ENCODE measurements at places on chromosomes 4 and X.

- peak; percentile 20 for DNase-seq
Observed at GRCh38 chr4:147492306-147492705, 11.4 kb downstream of the EDNRA start.

DNA sequence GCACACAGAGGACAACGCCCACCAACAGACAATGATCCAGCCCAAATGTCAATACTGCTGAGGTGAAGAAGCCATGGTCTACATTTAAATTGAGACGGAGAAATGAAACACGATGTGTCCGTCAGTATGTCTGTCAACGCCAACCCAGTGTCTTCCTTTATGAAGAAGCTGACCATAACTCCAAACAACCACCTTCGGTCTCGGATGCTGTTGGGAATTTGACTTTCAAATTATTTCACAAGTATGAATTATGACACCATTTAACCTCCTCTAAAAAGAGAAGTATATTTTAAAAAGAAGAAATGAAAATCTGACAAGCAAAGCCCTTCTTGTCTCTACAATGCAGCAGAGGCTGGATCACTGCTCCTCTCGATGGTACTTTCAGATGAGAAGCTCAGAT, 123.7 kb upstream of the MAP3K15 start:
- no peak for DNase-seq

DNA sequence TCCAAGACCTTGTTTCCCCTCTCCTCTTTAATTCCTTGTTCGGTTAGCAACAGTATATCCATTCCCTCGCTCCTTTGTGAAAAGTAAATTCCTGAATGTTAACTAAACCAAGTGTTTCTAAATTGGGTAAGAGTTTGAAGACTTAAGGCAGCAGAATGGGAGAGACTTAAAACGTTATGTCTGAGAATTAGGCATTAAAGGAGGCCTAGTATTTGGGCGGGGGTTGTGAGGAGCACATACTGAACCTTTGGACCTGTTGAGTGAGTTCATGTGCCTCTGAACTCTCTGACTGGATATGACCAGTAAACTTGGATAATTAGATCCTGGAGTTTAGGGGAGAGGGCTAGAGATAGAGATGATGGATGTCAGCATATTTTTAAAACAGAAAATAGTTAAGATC, 1.2 kb downstream of the MSMO1 start:
- no peak for DNase-seq

DNA sequence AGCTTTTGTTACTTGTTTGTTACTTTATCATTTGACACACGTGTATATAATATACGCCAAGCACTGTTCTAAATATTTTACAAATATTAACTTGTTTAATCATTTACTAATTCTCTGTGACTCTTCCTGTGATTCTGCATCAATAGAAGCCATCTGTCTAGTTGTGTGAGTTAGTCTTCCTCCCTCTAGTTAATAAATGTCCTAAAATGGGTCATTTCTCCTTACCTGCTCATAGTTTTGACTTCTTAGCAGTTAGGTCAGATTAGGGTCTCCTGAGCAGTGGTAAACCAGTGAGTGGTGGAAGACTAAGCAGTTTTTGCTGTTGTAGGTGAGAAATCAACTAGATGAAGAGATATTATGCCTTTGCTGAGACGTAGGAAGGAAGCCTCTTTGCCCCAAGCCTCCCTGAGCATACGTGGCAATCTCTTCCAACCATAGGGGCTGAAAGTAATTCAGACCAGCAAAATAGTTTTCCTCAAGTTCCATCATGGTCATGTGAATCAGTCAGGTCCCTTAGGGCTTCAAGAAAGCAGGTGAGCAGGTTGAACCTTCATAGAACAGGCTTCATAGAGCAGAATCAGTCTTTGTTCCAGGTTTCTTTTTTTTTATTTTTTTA, 38.7 kb upstream of the THOC2 start:
- no peak for DNase-seq

- peak; percentile 85 for DNase-seq
Observed at GRCh38 chr4:168480931-168481611, 779 bp upstream of the DDX60L start.

GRCh38 chrX:41353985-41354384, 20.0 kb downstream of the DDX3X start:
- no peak for DNase-seq

DNA sequence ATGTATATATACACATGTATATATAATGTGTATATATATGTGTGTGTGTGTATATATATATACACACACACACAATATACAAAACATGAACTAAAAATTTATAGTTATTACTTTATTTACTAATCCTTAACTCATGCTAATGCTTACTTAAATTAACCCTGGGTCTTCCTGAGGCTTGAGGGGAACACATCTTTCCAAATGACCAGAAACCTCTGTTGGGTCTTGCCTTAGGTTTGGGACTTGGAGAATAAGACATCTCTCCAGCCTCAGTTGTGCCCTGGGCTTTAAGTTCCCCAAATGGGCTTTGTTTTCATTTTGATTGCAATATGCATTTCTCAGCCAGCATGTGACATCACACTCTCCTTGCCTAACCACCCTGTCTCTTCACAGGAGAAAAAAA, 7.7 kb downstream of the GEMIN8 start:
- no peak for DNase-seq

- DNase-seq: no peak
Observed at GRCh38 chr4:18209448-18209847, 187.9 kb upstream of the LCORL start.

GRCh38 chr4:72555377-72555831, 13.6 kb downstream of the ADAMTS3 start:
- no peak for DNase-seq

- peak; percentile 1 for DNase-seq
Observed at GRCh38 chr4:165684177-165684805, 188.7 kb upstream of the TLL1 start.

GRCh38 chr4:153223930-153224329, 19.7 kb downstream of the TRIM2 start:
- no peak for DNase-seq

- DNase-seq: peak; percentile 61
Observed at GRCh38 chrX:18895189-18895951, 88.5 kb downstream of the PHKA2 start.

GRCh38 chrX:46882266-46882665, 30.0 kb upstream of the JADE3 start:
- no peak for DNase-seq

DNA sequence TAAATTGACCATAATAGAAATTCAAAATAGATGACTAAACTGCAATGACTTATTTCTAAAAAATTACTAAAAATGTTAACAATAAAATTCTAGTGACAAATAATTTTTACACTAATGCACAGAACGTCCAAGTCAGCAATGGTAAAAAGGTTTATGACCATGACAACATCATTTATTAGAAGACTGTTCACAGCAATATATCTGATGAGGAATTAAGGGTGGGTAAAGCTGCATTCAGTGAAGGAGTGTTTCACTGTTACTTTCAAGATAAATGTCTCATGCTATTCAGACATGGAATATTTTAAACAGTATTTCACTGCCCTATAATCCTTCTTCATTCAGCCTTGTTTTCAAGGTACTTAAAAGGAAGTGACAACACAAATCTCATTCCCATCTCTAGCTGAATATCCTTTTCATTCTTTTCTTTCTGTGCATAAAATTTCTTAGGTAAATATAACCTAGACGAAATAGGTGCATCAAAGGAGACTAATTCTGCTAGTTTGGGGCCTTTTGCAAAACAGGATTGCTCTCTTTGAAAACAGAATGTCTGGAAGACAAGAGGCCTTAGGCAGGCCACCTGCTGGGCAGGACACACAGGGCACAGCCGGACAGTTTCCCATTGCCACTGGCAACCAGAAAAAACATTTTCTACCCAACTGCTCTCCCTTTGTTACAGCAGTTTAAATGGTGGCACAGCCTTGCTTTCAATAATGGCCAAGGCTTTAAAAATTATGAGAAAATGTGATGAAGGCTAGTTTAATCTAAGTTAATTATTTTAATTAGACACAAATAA, 600.3 kb downstream of the SPRY1 start:
- no peak for DNase-seq

GRCh38 chrX:12249997-12250396, 111.7 kb downstream of the FRMPD4 start:
- peak; percentile 67 for DNase-seq

DNA sequence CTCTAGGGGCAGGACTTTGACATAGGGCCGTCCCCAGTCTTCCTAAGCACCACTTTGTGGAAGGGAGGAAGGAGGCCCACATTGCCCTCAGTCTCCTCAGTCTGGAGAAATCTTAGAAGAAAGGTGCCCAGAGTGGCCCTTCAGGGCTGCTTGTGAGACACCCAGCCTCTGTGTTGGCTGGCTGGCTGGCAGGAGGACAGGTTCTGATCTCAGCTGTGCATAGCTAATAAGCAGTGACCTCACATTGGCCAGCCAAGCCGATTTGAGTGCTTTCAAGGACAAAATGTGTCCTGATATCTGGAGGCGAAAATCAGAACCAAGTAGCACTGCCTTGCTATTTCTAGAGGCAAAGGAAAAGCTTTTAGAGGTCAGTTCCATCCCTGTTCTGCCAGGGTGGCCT, 211.5 kb downstream of the BCOR start:
- no peak for DNase-seq

- peak; percentile 11 for DNase-seq
Observed at GRCh38 chr4:144449611-144450010, 196.3 kb upstream of the HHIP start.

- DNase-seq: no peak
Observed at GRCh38 chr4:82906469-82906868, 5.9 kb downstream of the THAP9 start.

GRCh38 chrX:32421266-32421665, 790.1 kb downstream of the DMD start:
- no peak for DNase-seq

GRCh38 chr4:76201276-76201675, 12.3 kb downstream of the SCARB2 start:
- DNase-seq: no peak

DNA sequence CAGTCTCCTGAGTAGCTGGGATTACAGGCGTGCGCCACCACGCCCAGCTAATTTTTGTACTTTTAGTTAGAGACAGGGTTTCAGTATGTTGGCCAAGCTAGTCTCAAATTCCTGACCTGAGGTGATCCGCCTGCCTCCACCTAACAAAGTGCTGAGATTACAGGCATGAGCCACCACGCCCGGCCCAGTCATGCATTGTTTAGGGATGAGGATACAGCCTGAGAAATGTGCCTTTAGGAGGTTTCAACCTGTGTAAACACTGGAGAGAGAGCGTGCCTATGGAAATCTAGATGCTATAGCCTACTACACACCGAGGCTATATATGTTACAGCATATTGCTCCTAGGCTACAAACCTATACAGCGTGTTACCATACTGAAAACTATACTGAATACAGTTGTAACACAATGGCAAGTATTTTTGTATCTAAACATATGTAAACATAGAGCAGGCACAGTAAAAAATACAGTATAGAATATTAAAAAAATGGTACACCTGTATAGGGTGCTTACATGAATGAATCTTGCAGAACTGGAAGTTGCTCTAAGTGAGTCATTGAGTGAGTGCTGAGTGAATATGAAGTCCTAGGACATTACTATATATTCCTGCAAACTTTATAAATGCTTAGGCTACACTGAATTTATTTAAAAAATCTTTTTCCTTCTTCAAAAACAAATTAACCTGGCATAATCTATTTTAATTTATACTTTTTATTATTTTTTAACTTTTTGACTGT, 588.2 kb upstream of the ADGRL3 start:
- no peak for DNase-seq

DNA sequence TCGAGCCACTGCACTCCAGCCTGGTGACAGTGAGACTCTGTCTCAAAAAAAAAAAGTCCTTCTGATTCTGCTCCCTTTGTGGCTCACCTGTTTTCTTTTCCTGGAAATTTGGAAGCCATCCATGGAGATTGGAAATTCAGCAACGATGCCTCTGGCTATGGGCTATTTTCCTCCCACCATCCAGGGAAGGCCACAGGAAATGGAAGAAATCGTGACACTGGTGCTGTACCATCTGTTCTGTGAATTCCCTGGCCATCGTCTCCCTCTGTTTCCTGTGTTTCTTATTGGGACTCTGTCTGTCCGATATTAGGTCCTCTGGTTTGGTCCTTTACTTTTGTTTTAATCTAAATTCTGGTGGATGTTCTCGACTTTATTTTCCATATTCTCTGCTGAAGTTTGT, 29.4 kb upstream of the ADRA2C start:
- no peak for DNase-seq

DNA sequence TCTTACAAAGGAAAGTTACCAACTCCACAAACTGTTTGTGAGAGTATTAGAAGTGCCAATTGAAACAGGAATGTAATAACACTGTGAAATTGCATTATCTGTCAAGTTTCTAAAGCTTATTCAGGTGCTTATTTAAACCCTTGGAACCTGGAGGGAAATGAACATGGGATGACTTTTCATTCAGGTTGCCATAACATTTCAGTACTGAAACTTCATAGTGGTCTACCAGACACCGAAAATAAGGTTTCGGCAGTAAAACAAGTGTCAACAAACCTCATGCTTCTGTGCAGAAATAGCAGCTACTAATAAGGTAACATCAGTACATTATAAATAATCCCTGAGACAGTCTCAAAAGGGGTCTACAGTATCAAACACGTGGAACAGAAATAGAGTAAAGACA, 890.7 kb upstream of the INTU start:
- no peak for DNase-seq

DNA sequence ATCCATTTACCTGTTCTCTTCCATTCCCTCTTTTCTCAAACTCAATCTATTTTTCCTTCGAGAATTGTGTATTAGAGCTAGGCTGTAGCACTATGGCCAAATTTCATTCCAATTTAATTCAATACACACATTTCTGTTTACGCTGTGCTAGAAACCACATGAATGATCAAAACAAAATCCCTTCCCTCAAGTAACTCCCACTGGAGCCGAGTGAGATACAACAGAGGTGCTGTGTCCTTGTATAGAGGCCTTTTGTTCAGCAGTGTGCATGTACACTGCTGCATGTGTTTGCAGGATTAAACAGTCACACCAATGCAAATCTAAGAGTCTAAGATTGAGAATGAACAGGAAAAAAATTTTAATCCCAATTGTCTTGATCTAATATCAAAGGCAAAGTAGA, 734.2 kb downstream of the RAPGEF2 start:
- no peak for DNase-seq

DNA sequence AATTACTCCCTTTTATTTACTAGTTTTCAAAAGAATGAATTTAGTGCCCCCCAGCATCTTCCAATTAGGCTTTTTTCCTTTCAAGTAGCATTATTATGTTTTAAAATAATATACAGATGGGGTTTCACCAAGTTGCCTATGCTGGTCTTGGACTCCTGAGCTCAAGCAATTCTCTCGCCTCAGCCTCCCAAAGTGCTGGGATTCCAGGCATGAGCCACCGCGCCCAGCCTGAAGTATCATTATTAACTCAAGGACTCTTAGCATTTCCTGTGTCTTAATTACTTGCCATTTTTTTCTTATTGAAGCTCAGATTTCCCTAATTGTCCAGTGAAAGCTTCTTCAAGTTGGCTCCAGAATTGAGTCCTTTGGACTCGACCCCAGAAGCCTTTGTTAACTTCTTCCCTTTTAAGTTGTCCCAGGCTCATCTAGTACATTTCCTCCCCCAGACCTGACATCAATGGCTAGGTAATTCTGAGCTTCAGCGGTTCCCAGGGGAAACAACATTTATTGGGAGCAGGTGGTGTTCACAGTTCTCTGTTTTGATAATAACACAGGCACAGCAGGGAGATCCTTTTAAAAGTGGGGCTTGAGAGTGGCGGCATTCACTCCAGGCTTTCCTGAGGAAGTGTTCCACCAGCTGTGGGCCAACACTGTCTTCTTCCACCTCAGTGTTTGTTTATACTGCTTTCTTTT, 10.0 kb downstream of the SAT1 start:
- no peak for DNase-seq
